ENCODE measurements at places on chromosomes 5 and 9.

DNA sequence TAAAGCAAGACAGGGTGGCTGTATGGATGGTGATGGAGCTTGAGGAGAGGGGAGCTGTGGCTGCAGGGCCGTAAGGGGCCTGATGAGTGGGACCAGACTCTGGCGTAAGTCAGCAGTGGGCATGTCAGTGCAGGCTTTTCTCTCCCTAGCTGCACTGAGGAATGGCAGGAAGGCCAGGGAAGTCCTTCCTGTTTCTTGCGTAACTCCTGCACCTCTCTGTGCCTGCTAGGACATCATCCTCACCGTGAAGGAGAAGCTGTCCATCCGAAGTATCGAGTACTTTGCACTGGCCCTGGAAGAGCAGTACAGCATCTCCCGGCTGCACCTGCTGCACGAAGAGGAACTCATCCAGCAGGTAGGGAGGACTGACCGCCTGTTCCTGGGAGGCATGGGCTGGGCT lies 24.1 kb upstream of the TRMT10B start:
- no peak for DNase-seq

DNA sequence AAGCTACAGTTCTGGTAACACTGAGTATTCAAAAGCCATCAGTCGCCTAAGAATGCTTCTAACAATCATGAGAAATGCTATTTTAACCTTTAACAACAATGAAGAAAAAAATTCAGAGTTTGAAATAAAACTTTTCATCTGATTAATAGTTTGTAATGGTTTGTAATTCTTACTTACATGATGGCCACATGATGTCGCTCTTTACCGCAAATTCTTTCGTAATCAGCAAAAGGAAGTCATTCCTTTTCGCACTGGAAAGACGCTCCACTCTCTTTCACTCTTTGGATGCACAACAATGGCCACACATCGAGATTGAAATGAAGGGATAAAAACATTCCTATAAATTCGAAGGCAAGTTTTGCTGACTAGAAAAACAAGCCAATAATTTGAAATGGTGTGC lies at the start of gene PCDHA7:
PCDHA7 (plus strand) TSS at position 277 of the 400 bp plus-strand sequence; CDS start at position 392, 115 bp downstream.
- DNase-seq = peak; percentile 26

DNA sequence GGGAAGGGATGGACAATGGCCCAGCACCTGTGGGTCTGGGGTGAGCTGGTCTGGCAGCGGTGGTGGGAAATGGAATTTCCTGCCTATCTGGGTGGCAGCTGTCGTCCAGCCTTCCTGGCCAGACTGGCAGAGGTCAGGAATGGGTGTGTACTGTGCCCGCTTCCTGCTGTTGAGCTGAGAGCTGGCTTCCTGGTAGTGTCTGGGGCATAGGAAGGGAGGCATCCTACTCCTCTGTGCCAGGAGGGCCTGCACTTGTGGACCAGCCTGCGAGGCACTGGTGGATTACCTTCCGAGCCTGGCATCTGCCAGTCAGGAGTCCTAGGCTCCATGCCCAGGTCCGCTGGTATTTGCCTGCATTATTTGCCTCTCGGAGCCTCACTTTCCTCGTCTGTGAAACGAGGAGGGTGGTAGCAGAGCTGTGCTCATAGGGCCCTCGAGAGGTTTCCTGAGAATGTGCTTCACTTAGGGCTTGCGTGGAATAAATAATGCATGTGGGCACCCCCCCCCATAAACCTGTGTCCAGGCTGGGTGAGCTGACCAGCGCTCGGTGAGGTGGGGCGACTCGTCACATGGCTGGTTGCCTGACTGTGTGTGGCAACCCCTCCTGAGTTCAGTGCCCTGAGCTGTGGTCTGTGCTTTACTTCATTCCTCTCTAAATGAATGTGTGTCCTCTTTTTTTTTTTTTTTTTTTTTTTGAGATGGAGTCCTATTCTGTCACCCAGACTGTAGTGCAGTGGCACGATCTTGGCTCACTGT lies 47.7 kb downstream of the HMCN2 start:
- DNase-seq = no peak

- DNase-seq = no peak
Measured at GRCh38 chr5:53418409-53418808, 62.0 kb upstream of the FST start.

DNA sequence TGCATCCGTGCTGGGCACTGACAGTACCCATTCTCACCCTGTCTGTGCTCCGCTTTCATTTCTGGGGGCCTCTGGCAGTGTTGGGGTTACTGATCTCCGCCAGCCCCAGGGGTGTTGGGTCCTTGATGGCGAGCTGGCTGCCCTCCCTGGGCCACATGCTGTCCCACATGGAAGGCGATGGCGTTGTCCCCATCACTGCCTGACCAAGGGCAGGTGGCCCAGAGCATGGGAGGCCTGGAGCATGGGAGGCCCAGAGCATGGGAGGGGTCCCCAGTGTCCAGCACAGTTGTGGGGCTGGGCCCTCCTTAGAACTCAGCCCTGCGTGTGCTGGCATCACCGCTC lies 50.9 kb downstream of the RXRA start:
- no peak for DNase-seq

DNA sequence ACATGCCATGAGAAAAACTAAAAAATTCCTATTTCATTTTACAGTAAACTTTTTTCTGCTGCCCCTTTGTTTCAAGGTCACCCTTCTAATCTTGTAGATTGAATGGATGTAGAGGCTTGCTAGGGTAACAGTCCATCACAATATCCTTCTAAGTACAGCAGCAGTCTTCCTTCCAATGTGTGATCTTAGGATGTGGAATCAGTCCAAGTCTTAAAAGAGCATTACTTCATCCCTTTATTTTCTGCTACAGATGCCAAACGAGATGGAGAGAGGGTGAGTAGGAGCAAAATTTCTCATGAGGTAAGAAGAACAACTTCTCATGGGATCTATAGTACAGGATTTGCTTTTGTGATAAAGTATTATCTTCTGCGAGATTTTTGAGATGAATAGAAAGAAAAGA lies 704 bp upstream of the IL33 start:
- DNase-seq = no peak
